ENCODE measurements at places on chromosomes 16 and 17. TPM values are rescaled to one million over a fixed set of nuclear protein-coding genes. Genes with fewer than 3 reads are reported as not detected.

DNA sequence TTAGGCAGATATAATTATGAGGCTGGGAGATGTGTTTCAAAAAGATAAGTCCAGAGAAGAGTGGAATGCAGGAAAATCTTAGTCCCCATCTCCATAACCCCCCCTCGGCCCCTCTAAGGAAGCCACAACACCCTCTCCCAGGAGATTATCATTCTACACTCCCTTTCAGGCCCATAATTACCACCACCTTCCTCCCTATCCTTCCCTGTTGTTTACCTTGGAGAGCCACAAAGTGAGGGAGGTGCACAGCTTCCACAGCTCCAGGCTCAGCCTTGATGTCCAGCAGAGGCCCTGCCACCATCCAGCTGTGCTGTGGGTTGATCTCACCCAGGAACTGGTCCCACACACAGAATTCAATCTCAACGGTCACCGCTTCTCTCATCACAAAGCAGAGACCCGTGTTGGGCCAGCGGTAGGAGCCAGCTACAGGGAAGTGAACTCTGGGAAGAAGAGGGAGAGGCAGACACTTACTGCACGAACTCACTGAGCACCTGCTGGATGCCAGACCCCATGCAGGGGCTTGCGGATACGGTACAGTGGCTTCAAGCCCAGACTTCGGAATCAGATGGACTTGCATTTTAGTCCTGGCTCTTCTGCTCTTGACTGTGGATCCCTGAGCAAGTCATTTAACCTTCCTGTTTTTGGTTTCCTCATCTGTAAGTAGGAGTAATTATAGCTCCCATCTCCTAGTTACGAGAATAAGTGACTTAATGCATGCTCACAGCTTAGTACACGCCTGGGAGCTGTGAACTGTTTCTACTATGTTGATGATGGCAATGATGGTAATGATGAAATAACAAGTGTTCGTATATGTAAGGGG lies 44.1 kb downstream of the MIS12 start:
- DNase-seq = no peak

DNA sequence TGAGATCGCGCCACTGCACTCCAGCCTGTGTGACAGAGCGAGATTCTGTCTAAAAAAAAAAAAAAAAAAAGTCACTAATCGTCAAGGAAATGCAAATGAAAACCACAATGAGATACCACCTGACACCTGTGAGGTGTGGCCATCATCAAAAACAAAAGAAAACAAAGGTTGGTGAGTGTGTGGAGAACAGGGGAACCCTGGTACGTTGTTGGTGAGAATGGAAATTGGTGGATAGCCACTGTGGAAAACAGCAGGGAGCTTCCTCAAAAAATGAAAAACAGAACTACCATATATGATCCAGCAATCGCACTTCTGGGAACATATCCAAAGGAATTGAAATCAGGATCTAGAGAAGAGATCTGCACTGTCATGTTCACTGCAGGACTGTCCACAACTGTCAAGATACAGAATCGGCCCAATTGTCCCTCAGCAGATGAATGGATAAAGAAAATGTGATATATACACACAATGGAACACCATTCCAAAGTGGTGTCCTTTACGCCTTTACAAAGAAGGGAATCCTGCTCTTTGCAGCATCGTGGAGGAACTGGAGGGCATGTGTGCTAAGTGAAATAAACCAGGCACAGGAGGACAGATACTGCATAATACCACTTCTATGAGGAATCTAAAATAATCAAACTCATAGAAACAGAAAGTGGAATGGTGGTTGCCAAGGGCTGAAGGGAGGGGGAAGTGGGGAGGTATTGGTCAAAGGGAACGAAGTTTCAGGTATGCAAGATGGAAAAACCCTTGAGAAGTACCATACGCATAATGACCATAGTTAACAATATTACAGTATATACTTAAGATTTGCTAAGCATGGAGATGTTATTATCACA lies 63.5 kb upstream of the PLCG2 start:
- no peak for DNase-seq

GRCh38 chr17:33225509-33225908 lies 67.6 kb downstream of the ASIC2 start:
- no peak for DNase-seq

- DNase-seq = peak; percentile 72
Observed at GRCh38 chr17:57956291-57957119, 1.3 kb upstream of the CUEDC1 start.

- no peak for DNase-seq
Observed at GRCh38 chr16:17002565-17002964, 468.2 kb downstream of the XYLT1 start.

DNA sequence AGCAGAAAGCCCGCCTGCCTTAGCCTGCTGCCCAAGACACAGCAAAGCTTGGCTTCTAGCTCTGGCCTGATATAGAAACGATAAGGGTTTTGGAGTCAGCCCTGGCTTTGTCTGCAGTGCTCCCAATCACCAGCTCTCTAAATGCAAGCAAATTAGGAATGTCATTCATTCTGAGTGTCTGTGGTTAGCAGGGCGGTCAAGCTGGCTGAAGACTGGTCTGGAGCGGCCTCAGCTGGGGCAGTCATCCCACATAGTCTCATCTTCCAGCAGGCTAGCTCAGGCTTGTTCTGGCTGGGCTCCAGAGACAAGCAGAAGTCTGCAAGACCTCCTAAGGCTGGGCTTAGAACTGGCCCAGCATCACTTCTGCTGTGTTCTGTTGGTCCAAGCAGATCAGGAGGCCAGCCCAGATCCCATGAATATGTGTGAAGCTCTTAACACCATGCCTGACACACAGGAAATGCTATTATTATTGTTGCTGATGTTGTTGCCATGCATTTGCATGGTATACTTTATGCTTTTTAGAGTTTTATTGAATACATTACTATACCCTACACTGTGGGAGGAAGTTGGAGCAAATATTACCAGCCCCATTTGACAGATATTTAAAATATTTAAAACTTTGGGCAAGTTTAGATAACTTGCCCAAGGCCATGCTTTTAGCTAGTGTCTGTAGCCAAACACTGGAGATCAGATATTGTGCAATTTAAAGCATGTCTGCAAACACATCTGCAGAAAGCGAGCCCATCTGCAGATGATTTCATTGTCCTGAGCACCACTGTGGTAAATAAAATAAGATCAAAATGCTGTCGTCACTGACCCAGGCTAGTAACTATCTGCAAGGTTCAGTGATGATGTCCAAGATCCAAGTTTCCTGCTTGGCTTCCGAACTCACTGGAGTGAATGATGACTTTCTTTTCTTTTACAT lies 24.8 kb downstream of the TMC7 start:
- DNase-seq = no peak

DNA sequence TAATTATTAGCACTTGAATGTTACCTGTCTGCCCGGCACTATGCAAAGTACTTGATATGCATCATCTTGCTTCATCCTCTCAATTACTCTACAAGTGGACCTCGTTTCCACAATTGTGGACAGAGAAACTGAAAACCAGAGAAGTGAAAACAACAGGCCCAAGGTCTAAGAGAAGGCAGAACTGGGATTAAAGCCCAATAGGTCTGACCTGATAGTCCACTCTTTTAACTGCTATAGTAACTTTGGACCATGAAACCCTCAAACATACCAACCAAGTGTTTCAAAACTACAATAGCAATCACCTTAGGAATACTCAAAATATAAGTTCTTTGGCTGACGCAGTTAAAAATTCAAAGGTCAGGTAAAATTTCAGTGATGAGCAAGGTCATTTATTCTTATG lies 7.3 kb downstream of the STAT3 start:
- DNase-seq = no peak

DNA sequence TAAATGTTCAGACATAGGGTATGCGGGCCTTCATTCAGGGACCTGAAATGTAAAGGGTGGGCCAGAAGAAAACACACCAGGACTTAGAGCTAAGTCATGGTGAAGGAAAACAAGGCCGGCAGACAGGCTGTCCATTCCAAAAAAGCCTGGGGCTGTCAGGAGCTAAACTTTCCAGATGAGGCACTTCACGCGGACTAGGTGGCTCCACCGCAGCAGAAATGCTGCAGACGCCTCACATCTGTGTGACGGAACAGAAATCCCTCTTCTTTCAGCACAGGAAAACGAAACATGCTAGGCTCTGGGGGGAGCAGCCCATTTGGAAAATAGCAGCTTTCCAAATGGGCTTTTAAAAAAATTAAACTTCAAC lies 88.7 kb downstream of the HS3ST3A1 start:
- DNase-seq = no peak

GRCh38 chr17:48335858-48336500 lies 94.0 kb downstream of the SKAP1 start:
- no peak for DNase-seq

DNA sequence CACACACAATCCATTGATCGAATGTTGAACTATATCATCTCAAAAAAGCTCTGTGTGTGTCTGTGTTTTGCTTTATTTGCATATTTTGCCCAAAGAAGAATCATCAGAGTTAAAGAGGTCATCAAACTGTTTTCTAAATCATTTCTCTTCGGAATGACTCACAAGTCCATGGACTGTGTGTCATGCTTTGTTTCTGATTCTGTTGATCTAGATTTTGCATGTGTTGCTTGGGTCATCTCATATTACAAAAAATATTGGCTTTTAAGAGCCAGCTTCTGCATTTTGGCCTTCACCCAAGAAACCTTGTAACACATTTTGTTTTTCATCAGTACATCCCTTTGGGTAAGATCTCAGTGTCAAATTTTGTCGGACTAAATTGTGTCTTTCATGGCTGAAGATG lies 471.2 kb upstream of the HSBP1 start:
- DNase-seq = no peak

DNA sequence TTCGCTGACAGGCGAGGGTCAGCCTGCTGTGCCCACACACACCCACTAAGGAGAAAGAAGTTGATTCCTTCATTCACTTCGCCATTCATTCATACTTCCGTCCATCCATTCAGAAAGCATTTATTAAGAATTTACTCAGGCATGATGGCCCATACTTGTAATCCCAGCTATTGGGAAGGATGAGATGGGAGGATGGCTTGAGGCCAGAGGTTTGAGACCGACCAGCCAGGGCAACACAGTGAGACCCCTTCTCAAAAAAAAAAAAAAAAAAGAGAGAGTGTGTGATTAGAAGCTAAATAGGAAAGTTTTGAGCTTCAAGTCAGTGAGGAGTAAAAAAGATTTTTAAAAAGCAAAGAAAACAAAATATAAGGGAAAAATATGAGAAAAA lies 8.7 kb downstream of the CES2 start:
- no peak for DNase-seq

DNA sequence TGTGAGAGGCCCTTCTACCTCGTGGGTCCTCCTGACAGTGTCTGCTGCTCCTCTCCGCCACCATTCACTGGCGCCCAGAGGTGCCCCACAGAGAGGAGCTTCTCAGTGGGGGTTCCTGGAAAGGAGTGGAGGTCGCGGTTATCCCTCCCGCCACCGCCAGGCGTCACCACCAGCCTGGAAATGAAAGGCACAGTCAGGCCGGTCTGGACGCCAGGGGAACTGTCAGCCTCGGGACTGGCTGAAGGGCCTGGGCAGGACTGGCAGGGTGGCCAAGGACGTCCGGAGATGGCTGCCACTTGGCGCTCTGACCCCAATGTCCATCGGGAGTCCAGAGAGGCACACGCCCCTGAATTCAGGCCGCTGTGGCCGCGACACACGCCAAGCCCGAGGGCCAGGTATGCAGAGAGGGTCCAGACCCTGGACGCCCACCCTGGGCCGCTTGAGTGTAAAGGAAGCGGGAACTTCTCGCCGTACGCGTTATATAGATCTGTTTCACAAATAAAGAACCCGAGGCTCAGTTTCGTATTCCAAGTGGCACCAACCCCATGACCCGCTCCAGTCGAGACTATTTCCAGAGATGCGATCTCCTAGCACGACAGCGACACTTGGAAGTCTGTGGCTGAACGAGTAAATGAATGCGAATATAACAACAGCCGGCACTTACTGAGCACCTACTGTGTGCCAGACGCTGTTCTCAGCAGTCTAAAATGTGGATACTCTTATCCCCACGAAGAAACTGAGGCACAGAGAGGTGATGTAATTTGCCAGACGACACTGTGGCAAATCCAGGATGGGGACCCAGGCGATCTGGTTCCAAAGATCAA lies 7.6 kb upstream of the NXPH3 start:
- peak; percentile 91 for DNase-seq

GRCh38 chr16:57892447-57893096 lies 78.4 kb downstream of the CNGB1 start:
- no peak for DNase-seq

DNA sequence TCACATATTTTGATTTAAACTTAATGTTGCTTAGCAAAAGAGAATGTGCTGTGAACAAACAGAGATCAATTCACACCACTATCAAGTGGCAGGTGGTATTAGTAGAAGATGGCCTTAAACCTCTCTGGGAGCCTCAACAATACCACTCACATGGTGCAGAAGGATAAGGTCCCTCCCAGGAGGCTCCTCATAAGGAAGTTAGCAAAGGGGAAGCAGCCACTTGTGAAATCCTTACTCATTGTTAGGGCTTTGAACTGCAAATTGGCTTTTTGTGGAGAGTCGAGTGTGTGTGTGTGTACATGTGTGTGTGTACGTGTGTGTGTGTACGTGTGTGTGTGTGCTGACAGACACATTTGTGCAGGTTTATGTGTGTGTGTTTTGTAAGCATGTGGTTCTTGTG lies 48.9 kb upstream of the ASIC2 start:
- no peak for DNase-seq

GRCh38 chr16:12142157-12142556 lies 165.6 kb downstream of the SNX29 start:
- no peak for DNase-seq

GRCh38 chr17:36614933-36615332 lies 13.6 kb downstream of the MRM1 start:
- DNase-seq = no peak

DNA sequence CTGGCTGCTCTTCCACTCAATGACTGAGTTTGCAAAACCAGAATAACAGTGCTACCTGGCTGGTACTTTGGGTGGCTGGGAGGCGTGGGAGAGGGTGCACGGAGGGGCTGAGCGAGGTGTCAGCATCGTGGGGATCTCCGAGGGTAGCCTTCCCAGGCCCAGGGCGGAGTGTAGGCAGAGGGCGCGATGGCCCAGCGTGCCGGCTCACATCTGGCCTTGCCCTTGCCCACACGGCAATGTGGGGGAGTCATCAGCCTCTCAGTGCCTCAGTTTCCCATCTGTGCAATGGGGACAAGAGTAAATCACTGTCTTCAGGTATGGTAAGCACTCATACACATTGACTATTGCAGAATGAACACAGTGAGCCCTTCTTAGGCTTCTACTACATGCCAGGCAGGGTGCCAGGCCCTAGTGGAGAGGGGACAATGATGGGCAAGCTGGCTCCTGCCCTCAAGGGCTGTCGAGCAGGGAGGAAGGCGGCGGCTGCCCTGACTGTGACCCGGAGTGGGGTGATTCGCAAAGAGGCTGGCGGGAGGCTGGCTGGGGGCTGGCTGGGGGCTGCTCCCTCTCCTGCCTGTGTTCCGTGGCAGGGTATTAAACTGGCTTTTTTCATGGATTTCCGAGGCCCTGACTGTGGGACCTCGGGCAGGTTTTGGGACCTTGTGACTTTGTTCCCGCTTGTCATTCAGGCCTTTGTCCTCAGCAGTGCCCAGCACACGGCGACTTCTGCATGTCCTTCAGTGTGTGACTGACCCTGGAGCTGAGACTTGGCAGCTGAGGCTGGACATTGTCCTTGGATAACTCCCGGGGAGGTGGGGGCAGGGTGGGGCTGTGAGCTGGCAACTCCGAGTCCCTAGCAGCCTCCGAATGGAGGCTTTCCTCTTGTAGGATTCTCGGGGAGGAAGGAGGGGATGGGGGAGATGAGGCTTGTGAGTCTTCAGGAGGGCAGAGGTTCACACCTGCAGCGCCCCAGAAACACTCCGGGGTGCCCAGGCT lies 243.1 kb downstream of the SEC14L1 start:
- no peak for DNase-seq

GRCh38 chr17:48633266-48633677 lies 7.1 kb upstream of the HOXB9 start:
- DNase-seq = peak; percentile 47

- DNase-seq = no peak
Observed at GRCh38 chr16:23842137-23842600, 6.4 kb downstream of the PRKCB start.

Gene FN3K
- total RNA-seq = 29.6 TPM

Gene KRT33B
- total RNA-seq = not detected

Gene LYRM9
- total RNA-seq = 11.6 TPM
